Left colon (tissue), 2 donors: ENCODE measurements at places on chromosomes 13 and 19.
A peak's percentile ranks its signal among the peaks of the same experiment; 100 is the strongest.

- DNase-seq = no peak
Measured at GRCh38 chr19:19500975-19501644, 14.2 kb downstream of the TSSK6 start.

DNA sequence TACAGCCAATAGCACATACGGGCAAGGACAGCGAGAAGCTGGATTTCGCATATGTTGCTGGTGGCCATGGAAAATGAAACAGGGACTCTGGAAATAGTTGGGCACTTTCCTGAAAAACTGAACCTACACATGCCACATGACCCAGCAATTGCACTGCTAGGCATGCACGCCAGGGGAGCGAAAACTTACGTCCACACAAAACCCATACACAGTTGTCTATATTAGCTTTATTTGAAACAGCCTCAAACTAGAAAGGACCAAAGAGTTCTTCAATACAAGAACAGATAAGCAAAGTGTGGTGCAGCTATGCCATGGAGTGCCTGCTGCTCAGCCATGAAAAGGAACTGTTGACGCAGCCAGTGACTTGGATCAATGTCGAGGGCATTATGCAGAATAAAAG, 7.3 kb upstream of the SPACA7 start:
- no peak for DNase-seq

GRCh38 chr13:36783890-36784289, 35.1 kb upstream of the RFXAP start:
- DNase-seq = no peak

GRCh38 chr19:2983351-2984214, 6.2 kb downstream of the TLE6 start:
- peak; percentile 30 for DNase-seq

DNA sequence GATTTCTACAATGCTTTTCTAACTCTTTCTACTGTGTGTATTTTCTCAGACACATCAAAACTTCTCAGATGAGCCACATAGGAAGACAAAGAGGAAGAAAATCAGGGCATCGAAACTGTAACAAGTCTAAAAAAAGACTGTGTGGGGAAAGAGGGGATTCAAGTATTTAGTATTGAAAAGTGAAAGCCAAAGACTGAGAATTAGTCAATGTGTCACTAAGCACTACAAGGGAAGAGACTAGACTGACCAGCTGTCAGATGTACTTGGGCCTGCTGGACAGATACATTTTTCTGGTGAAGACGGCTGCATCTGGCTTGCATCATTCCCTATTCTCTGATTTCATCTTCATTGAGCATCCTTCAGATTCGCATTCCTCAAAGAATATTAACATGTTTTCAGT, 25.4 kb downstream of the COMMD6 start:
- DNase-seq = no peak

DNA sequence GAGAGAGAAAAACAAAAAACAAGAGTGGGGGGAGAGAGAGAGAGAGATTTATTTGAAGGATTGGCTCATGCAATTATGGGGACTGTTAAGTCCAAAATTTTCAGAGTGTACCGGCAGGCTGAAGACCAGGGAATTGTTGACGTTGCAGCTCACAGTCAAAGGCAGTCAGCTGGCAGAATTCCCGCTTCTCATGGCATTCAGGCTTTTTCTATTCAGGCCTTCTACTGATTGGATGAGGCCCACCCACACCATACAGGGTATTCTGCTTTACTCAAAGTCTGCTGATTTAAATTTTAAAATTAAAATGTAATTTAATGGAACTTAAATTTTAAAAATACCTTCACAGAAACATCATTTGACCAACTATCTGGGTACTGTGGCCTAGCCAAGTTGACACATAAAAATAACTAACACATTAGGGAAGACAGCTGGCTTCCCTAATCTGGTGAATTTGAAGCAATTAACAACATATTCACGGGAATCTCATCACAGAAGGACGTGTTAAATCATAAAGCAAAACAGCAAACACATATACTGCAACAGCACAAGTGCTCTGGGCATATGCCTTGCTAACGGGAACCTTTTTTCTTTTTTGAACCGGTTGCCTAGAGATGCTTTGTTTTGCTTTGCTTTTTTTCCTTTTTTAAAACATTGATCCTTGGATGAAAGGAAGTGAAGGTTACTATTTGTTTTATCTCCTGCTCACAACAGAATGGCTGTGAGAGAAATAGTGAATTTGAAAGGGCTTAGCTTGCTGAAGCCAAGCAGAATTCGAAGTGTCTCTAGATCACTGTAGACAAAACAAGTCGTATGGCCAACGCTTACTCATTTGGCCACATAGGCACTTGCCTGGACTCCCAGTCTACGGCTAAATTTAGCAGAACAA, 505.1 kb downstream of the IRS2 start:
- DNase-seq = no peak

DNA sequence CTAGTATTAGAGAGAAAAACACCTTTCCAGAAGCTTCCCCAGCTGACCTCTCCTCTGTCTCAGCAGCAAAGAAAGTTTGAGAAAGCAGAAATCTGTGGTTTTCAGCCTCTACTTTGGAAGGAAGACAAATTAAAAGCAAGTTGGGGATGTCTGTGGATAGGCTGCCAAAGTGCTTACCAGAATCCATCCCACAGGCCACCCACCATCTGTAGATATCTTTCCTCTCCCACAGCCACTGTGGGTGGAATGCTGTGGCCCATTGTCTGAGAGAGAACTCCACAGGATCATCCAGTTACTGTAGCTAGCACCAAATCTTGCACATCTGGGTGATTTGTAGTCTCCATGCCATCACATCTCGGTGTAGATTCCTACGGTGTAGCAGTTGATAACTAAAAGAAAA, 133.5 kb downstream of the DNAJC15 start:
- no peak for DNase-seq

DNA sequence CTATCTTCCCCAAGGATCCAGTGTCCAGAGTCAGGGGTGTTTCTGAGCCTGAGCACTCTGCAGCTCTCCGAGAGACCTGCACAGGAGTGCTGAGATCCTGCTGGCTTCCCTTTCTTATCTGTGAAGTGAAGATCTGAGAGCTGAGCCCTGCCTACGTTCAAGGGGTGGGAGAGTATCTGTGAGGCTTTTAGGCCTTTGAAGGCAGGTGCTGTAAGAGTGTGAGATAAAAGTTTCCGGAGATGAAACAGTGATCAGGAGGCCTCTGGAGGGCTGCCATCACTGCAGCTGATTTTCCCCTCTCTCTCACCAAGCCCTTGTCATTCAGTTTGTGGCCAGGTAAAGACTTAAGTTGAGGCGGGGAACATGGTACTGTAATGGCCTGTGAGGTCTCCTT, 83.1 kb downstream of the AKAP11 start:
- DNase-seq = no peak

DNA sequence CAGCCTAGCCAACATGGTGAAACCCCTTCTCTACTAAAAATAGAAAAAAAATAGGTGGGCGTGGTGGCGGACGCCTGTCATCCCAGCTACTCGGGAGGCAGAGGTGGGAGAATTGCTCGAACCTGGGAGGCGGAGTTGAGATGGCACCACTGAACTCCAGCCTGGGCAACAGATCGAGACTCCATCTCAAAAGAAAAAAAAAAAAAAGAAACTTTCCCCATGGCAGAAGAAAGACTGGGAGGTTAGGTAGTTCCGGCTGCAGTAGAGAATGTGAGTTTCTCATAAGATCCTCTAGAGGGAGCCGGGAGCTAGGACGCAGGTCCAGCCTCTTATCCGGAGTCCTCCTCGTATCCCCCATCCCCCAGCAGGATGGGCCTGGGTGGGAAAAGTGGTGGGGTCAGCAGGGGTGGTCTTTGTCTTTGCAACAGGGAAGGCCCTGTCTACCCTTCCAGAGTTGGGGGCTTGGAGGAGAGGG, 13.2 kb upstream of the CREB3L3 start:
- no peak for DNase-seq

DNA sequence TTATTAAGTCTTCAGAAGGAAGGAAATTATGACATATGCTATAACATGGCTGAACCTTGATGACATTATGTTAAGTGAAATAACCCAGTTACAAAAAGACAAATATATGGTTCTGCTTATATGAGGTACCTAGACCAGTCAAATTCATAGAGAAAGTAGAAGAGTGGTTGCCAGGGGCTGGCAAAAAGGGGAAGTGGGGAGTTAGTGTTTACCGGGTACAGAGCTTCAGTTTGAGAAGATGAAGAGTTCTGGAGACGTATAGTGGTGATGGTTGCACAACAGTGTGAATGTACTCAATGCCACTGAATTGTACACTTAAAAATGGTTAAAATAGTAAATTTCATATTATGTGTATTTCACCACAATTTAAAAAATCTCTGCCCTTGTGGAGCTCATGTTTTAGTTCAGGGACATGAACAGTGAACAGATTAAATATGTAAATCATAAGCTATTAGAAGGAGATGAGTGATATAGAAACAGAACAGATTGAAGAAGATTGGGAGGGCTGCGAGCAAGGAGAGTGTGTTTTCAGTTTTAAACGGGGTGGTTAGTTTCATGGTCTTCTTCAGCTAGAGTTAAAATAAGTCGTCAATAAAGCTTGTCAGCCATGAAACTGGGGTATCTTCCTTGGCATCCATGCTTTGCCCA, 355.2 kb downstream of the KCNRG start:
- no peak for DNase-seq

DNA sequence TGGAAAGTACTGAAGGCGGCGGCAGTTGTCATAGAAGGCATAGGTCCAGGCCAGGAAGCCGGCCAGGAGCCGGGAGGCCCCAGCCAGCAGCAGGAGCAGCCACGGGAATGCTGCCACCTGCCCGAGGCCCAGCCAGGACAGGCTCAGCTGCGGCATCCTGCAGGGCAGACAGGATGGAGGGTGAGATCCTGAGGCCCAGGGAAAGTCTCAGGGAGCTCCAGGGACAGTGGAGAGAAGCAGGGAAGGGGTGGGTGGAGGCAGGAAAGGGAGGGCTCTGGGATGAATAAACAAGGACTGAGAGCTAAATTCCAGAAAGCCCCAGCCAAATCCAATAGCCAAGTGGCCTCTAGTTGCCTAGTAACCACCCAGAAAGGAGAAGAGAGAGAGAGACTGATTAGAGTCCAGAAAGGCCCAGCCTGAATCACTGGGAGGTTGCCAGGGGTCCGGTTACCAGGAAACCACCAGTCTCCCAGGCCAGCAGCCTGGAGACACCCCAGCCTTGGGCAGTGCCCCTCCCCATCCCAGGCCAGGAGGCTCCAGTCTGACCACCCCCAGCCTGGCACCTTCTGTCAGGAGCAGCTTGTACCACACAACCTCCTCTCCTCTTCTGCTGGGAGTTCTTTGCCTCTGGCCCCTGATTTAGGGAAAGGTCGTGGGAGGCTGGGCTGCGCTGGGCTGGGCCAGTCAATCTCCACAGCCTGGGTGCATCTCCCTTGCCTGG, 7.5 kb upstream of the OR10H5 start:
- peak; percentile 54 for DNase-seq

DNA sequence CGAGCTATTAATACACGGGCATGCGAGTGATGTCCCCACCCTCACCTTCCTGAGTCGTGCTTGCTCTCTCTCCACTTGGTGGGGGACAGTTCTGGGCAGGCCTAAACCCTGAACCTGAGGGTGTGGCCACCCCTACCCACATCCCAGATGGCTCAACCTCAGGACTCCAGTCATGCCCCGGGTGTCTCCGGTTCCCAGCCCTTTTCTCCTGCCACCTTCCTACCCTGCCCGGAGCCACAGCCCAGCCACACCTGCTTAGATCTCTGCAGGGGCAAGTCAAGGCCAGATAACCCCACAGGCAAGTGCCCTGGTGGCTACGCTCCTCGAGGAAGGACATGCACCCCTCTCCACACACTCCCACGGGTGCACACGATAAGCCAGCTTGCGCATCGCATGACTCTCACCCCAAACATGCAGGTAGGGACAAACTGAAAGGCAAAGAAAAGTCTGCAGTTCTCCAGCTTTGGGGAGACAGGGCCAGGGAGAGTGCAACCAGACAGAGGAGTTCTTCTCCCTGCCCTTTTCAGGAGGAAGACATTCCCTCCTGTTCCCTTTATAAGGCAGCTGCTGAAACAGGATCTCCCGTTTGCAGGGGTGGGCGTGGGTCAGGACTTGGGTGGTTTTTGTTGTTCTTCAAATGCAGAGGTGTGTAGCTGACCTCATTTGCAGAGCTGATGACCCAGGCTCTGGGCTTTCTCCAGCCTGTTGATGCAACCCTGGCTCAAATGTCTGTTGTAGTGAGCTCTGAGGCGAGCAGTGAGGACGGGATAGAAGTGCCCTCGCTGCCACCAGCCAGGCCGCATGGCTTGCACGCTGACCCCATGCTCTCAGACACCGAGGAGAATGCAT, 88.6 kb downstream of the DPF1 start:
- no peak for DNase-seq

DNA sequence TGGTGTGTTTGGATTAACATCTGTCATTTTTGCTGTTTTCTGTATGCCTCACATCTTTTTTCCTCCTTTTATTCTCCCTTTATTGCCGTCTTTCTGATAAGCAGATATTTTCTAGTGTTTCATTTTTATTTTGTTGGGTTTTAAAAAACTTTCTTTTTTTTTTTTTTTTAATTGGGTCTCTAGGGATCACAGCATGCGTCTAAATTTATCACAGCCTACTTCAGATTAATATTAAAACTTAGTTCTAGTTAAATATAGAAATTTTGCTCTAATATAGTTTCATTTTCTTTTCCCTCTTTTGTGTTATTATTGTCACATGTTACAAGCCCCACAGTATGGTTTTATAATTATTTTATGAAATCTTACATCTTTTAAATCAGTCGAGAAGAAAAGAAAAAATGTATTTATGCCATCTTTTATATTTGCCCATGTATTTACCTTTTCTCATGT, 52.7 kb downstream of the SIPA1L3 start:
- DNase-seq = no peak

DNA sequence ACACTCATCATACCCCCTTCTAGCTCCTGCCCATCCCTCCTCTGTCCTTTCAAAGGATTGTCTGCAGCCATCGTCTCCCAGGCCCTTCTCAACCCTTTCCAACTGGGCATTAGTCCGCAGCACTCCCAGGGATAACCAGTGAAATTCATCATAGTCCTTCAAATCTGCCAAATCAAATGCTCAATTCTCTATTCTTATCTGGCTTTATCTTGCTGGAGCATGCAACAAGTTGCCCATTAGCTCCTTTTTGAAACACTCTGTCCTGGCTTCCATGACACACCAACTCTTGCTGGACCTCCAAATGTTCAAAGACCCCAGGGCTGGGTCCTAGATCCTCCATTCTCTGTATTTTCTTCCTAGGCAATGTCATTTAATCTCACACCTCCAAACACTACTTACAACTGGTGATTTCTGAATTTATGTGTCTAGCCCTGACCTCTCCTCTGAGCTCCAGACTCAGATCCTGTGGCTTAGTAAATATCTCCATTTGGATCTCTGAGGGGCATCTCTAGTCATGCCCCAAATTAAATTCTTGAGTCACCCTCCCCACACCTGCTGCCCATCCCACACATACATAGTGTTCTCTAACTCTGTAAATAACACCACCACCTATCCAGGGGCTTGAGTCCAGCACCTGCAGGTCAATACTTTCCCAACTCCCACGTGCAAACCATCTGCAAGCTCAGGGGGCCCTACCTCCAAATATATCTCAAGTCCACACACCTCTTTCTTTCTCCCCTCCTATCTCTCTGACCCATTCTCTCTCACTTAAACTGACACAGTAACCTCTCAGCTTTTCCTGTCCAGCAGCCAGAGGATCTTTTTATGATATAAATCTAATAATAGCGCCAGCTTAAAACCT, 9.1 kb upstream of the ANKRD10 start:
- DNase-seq = no peak
